GM12878 (cell line): ENCODE measurements at places on chromosomes 7 and 10. TPM values are rescaled to one million over a fixed set of nuclear protein-coding genes. Genes with fewer than 3 reads are reported as not detected.

DNA sequence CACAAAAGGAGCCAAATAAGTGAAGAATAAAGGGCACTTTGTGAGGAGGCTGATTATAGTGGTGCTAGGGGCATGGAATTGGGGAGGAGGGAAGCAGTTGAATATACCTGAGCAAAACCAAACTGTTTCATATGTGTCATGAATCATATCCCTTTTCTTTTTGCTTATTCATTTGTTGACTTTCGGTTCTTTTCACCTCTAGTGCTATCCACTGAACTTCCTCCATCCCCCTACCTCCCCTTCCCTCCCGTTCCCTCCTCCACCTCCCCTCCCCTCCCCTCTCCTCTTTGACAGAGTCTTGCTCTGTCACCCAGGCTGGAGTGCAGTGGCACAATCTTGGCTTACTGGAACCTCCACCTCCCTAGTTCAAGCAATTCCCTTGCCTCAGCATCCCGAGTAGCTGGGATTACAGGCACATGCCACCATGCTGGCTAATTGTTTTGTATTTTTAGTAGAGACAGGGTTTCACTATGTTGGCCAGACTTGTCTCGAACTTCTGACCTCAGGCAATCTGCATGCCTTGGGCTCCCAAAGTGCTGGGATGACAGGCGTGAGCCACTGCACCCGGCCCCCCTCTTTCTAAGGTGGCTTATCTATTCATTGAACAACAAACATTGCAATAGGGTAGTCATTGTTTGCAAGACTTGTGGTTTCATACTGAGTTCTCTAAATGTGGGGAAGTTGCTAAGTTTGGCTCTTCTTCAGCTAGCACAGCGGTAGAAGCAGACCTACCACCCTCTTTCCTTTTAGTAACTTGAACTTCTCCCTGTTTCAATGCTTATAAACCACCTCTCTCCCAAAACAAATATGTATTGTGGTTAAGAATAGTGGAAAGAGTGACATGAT is 150.4 kb upstream of the PRPS1L1 start:
- DNase-seq, result peak; percentile 53

- DNase-seq, result no peak
Measured at GRCh38 chr10:79108728-79109127, 40.0 kb downstream of the ZMIZ1 start.

The DNA2 gene
- 34.8 and 41.8 TPM in 2 replicates for total RNA-seq

- DNase-seq, result no peak
Measured at GRCh38 chr7:4816419-4817080, 41.1 kb downstream of the AP5Z1 start.

GRCh38 chr7:103752995-103753394 is 236.5 kb downstream of the RELN start:
- no peak for DNase-seq

The IDI2 gene
- total RNA-seq, result not detected in 2 replicates

- DNase-seq, result no peak
Measured at GRCh38 chr7:111942450-111943081, 263.6 kb downstream of the DOCK4 start.

- no peak for DNase-seq
Measured at GRCh38 chr7:75937958-75938786, 23.2 kb downstream of the POR start.

The CALHM3 gene
- total RNA-seq, result 0.16 TPM in 1 of 2 replicates, not detected in the other

- DNase-seq, result no peak
Measured at GRCh38 chr10:80487791-80488538, 33.9 kb downstream of the TSPAN14 start.

- DNase-seq, result no peak
Measured at GRCh38 chr7:134317434-134317833, 704 bp upstream of the SLC35B4 start.

DNA sequence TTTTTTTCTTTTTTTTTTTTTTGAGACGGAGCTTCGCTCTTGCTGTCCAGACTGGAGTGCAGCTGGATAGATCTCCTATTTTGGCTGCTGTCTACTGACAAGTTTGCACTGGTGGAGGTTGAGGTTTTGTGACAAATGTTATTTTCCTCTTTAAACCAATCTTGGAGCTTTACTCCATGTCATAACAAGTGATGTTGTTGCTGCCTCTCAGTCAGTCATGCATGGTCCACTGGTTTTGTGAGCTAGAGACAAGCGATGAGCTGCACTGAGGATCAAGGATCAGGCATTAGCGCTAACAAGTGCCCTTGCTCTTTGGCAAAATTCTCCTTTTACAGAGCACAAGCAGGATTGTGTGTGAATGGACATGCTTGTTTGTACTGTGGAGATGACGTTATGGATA is 805 bp upstream of the WDFY4 start:
- DNase-seq, result no peak

DNA sequence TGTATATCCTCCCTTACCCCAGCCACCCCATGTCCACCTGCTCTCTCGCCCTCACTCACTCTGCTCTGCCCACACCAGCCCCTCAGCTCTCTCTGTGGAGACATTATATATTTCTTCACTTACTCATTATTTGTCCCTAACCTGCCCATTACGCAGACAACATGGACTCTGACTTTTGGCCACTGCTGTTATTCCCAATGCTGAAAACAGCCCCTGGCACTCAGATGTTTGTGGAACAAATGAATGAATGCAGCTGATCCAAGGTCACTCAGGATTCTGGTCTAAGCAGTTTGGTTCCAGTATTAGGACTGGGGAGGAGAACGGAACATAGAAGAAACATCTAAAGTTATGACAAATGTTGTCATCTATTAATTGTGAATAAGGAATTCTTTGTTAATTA is 26.7 kb downstream of the GNA12 start:
- no peak for DNase-seq

The NODAL gene
- 0.11 TPM in 1 of 2 replicates, not detected in the other for total RNA-seq

- no peak for DNase-seq
Measured at GRCh38 chr10:131003455-131003854, 308.1 kb downstream of the TCERG1L start.

DNA sequence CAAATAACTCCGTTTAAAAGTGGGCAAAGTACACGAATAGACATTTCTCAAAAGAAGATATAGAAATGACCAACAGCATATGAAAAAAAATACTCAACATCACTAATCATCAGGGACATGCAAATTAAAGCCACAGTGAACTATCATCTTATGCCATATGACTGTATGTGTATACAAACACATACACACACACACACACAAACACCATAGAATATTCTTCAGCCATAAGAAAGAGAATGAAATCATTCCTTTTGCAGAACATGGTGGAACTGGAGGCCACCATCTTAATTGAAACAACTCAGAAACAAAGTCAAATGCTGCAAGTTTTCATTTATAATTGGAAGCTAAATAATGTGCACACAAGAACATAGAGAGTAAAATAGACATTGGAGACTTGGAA is 1019.4 kb downstream of the KCNMA1 start:
- DNase-seq, result no peak

- no peak for DNase-seq
Measured at GRCh38 chr10:89207181-89207800, at the start of gene CH25H. TSS of gene CH25H (minus strand) at chr10:89207317. CDS start at chr10:89207292, 25 bp downstream.

DNA sequence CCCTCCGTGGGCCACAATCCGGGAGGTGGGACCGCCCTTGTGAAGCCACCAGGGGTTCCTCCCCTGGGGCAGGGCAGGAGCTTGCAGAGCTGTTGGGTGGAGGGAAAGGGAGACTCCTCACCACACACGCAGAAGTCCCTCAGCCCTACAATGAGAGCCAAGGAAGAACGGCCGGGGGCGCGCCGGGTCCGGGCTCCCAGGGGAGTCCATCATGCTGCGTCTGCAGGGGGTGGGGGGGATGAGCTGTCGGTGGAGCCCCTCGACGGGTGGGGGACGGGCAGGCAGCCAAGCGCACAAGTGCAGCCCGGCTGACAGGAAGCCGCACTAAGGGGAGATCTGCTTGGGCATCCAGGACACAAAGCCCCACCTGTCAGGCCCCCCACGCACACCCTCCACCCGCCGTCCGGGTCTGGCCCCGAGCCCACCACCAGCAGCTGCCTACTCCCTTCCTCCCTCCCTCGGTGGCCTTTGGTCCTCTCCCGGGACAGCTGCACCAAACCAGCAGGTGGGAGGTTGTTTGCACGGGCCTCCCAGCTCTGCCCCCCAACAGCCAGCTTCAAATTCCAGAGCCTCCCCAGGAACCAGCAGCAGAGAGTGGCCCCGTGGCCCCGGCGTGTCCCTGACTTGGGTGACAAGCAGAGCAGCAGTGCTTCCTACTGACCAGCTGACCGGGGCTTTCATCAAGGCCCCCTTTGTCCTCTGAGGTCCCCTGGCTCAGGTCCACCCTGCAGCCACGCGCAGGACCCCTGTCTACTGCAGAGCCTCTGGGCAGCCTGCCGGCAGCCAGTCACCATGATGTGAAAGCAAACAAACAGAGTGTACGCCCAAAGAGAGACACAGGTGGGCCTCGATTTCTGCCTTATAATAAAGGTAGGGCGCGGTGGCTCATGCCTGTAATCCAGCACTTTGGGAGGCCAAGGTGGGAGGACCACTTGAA is 50.3 kb downstream of the HIP1 start:
- DNase-seq, result no peak

The LRRN3 gene
- total RNA-seq, result 0.08 and 0.18 TPM in 2 replicates

The TUBB8 gene
- total RNA-seq, result not detected in 2 replicates

- peak; percentile 78 for DNase-seq
Measured at GRCh38 chr7:42869131-42870020, 42.5 kb downstream of the C7orf25 start.

DNA sequence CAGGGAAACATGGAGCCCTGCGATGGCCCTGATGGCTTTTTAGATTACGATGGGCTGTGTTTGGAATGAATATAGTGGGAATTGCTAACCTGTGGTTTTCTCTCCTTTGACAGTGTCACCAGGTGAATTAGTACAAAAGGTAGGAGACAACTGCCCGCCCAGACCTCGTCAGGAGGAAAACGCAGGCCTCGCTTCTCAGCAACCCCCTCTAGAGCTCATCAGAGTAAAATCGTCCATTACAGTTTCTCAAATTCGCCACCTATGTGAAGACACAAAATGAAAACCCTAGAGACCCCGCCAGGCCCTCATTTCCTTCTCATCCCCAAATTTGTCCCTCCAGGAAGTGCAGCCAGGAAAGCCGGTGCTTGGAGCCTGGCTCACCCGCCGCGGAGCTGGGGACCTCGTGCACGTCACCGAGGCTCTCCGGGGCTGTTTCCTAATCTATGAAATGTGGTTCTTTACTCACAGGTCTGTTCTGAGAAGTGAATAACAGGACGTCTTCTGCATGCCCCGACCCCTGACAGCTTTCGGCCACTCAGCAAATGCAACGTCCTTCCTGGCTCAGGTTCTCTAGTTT is 143.7 kb downstream of the VIPR2 start:
- DNase-seq, result no peak

The TMEM236 gene
- not detected in 2 replicates for total RNA-seq

The LBX1 gene
- total RNA-seq, result not detected in 2 replicates
